ENCODE measurements at places on chromosomes 5 and 9.

GRCh38 chr5:53946405-53947100 is 363.8 kb downstream of the ARL15 start:
- peaks cover 26% of the 10 kb centered on the region for H3K4me1 ChIP-seq
- no peak for DNase-seq
- H3K4me3 ChIP-seq, result no peak overlapping the region
- no peaks in the 10 kb centered on the region for H3K27me3 ChIP-seq
- no peak overlapping the region for H3K27ac ChIP-seq

- H3K4me3 ChIP-seq, result no peak overlapping the region
- H3K4me1 ChIP-seq, result peaks cover 8% of the 10 kb centered on the region
- DNase-seq, result no peak
- no peaks in the 10 kb centered on the region for H3K27me3 ChIP-seq
- H3K27ac ChIP-seq, result no peak overlapping the region
Observed at GRCh38 chr5:616484-617039, 4.4 kb downstream of the CEP72 start.

DNA sequence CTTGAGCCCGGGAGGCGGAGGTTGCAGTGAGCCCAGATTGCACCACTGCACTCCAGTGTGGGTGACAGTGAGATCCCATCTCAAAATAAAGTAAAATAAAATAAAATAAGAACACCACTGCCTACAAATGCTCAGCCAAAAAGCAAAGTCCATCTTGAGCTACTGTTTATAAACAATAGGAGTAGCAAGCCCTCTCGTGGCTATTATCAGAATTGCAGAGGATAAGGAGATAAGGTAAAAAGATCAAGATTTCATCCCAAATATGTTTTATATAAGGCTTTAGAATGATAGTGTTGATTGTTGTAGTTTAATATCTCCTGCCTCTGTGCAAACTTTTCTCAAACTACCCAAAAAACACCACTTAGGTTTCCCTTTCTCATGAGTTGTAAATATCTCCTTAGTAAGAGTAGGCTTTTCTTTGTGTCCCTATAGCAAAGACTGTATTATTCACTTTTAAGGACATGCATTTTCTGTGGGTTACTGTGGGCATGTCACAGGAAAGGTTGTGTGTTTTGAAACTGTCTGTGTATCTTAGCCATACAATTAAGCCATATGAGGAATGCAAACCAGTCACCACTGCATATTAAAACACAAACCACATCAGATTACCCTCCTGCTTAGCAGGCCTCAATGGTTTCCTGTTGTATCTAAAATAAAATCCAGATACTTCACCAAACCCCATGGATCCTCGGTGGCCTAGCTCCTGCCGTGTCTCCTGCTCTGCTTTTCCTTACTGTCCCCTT is 31.8 kb upstream of the CKS2 start:
- DNase-seq, result no peak
- H3K27me3 ChIP-seq, result no peaks in the 10 kb centered on the region
- no peak overlapping the region for H3K4me3 ChIP-seq
- no peak overlapping the region for H3K27ac ChIP-seq

DNA sequence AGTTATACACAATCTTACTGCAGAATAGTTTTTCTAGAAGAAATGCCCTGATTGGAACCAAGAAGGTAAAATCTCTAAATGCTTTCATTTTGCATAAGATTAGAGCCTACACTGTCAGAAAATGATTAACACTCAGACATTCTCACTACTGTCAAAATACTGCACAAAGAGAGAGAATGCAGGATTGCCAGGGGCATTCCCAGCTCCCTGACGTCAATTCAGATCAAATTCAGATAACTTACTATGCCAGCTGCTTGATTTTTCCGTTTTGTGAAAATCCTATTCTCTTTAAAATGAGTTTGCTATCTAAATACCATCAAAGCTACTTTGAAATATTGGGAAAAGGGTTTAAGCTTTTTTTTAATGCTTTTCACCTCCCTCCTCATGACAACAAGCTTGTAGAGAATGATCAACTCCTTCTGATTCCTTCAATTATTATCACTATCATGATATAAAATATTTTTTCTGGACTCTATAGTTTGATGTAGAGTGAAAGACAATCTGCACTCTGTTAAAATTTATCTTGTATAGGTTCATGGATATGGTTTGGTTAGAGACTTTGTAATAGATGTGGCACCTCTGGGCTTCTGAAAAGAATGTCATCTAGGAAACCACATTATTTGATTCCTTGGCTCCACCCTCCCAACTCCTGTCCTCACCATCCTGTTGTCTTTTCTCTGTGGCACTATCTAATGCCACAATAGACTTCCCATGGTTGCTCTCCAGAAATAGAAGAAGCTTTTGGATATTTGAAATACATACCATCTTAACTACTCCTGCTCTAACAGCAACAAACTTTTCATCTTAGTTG is 407.7 kb downstream of the PDE4D start:
- no peak for DNase-seq
- H3K4me3 ChIP-seq, result no peak overlapping the region
- no peaks in the 10 kb centered on the region for H3K27me3 ChIP-seq
- H3K36me3 ChIP-seq, result no peaks in the 10 kb centered on the region
- peak overlapping the region; percentile 86 for H3K27ac ChIP-seq
- H3K4me1 ChIP-seq, result peaks cover 52% of the 10 kb centered on the region

DNA sequence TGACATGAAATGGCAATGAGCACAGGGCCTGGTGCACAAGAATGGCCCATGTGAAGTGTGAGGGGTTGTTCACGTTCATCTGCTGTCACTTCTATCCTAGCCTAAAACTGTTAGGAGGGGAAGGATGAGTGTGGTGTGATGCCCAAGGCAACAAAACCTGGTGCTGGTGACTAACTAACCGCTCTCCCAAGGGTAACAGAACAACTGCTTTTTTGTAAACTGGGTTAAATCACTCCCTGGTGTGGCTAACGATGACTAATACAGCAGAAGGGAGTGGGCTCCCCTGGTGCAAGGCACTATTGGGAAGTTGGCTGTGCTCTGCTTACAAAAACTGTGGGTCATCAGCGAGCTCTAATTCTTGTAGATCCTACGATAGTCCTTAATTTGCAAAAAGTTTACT is 103.2 kb upstream of the VCAN start:
- no peak overlapping the region for H3K27ac ChIP-seq
- peaks cover 23% of the 10 kb centered on the region for H3K4me1 ChIP-seq
- H3K27me3 ChIP-seq, result no peaks in the 10 kb centered on the region
- H3K36me3 ChIP-seq, result no peaks in the 10 kb centered on the region

DNA sequence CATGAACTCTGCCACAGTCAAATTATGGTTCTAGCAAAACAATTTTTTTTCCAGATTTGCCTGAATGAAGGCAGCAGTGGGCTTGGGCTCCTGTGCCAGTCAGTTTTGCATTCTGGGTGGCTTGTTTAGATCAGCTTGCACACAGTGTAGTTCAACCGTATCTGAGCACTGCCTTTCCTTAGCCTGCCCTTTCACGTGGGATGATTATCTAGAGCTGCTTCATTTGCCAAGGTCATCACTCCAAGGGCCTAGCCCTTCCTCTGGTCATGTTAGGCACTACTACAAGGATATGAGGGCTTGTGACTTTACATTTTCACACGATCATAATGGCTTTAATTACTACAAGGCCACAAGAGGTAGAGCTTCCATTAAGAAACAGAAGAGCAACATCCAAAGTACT is 150.6 kb upstream of the EFNA5 start:
- no peaks in the 10 kb centered on the region for H3K27me3 ChIP-seq
- DNase-seq, result no peak
- no peaks in the 10 kb centered on the region for H3K36me3 ChIP-seq
- H3K4me1 ChIP-seq, result no peaks in the 10 kb centered on the region

DNA sequence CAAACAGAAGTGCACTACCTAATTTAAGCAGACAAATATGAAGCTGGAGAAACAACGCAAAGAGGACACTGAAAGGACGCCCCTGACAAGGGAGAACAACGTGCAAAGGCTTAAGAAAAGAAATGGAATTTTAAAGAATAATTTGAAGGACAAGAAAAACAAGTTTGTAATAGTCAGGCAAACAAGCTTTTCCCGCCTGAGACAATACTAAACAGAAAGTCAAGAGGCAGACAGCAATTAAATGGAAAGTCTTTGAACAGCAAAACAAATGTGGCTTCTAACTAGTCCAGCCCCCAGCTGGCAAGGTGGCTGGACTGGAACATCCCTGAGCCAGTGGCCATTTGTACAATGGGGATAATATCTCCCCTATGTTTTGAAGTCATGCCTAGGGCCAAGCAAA is 63.3 kb downstream of the SIL1 start:
- H3K4me1 ChIP-seq, result peaks cover 55% of the 10 kb centered on the region
- no peaks in the 10 kb centered on the region for H3K27me3 ChIP-seq
- peak overlapping the region; percentile 47 for H3K27ac ChIP-seq
- no peaks in the 10 kb centered on the region for H3K36me3 ChIP-seq
- no peak overlapping the region for H3K4me3 ChIP-seq

DNA sequence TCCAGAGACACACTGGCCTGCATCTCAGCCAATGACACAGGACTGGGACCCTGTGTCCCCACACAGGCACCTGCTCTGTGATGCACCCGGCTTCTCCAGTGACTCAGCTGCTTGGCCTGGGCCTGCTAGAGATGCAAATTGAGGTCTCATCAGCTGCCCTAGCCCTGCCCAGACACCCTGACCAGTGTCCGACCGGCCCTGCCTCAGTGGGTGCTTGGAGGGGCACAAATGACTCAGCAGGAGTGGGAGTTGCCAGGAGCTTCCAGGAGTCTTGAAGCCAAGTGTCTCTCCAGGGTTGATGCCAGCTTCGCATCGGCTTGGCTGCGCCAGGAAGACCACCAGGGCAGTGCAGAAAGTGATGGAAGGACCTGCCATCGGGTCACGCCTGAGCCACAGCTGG is 148.2 kb downstream of the ICE1 start:
- H3K4me1 ChIP-seq, result peaks cover 19% of the 10 kb centered on the region
- H3K4me3 ChIP-seq, result no peak overlapping the region
- no peak overlapping the region for H3K27ac ChIP-seq
- peaks cover 3% of the 10 kb centered on the region for H3K27me3 ChIP-seq
- DNase-seq, result no peak

- peaks cover 9% of the 10 kb centered on the region for H3K27me3 ChIP-seq
- H3K4me1 ChIP-seq, result no peaks in the 10 kb centered on the region
- no peak for DNase-seq
Observed at GRCh38 chr9:105683688-105684275, 10.6 kb upstream of the TMEM38B start.

DNA sequence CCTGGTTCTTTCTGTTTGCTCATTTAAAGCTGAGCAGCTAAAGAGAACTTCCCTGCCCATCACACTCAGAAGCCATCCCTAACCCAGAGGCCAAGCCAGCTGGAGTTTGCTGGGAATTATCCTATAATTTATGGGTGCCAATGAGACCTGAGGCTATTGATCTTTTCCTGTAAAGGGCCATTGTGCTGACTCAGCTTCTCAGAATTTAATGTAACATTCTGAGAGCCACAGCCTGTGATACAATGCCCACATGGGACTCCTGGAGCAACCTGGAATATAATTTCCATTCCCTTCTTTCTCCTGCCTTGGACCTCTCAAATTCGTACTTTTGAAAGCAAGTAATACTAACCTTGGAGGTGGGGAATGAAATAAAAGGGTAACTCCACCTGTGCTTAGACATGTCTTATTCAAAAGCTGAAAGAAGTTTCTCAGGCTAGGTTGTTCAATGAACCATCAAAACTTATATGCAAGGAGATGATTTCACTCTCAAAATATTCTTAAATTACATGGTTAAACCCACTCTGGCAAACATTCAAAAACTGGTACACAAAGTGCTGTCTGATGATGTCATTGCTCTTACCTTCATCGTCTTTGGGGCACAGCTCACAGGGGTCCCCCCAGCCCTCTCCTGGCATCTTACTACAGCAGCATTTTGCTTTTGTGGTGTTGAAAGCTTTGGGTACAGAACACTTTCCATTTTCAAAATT is 206.7 kb downstream of the SLC12A2 start:
- H3K27ac ChIP-seq, result peak overlapping the region; percentile 55
- H3K4me1 ChIP-seq, result peaks cover 7% of the 10 kb centered on the region
- H3K4me3 ChIP-seq, result no peak overlapping the region
- no peak for DNase-seq
- no peaks in the 10 kb centered on the region for H3K27me3 ChIP-seq

DNA sequence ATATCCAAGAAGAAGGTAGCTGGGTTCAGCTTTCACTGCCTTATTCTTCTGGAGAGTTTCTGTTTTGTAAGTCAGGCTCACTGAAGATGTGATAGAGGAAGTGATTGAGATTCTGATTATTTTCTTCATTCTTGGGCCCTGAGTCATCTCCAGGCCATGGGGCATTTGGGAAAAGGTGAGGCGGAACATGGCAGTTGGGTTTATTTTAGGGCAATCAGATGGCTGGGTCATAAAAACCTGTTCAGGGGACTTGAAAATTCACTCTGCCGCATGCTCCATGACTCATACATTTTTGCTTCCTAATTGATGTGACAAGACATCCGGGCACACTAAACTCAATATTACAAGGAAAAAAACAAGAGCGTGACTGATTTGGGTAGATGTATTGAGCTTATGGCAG is 265.7 kb upstream of the KLF4 start:
- no peaks in the 10 kb centered on the region for H3K27me3 ChIP-seq
- no peak overlapping the region for H3K4me3 ChIP-seq
- peak overlapping the region; percentile 4 for H3K27ac ChIP-seq
- H3K4me1 ChIP-seq, result peaks cover 7% of the 10 kb centered on the region

DNA sequence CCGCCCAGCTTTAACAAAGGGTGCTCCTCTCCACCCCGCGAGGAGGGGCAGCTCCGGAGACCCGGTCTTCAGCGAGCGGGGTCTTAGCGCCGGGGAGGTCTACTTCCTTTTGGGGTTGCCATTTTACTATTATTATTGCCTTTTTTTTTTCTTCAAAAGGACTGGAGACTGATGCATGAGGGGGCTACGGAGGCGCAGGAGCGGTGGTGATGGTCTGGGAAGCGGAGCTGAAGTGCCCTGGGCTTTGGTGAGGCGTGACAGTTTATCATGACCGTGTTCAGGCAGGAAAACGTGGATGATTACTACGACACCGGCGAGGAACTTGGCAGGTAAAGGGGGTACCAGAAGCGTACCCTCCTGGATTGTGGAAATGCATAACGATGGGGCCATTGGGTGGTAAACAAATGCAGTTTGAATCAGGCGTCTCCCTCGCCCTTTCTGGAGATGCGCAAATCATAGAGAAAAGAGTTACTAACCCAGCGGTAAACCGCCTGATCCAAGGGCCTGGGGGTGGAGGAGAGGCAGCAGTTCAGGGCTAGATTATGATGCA is 1.2 kb downstream of the DAPK1 start:
- no peaks in the 10 kb centered on the region for H3K27me3 ChIP-seq
- H3K4me3 ChIP-seq, result peak overlapping the region; percentile 95
- H3K4me1 ChIP-seq, result peaks cover 59% of the 10 kb centered on the region
- H3K27ac ChIP-seq, result peak overlapping the region; percentile 88

GRCh38 chr9:134830926-134831720 is 49.5 kb upstream of the FCN2 start:
- no peak for DNase-seq
- H3K36me3 ChIP-seq, result peaks cover 13% of the 10 kb centered on the region
- H3K4me3 ChIP-seq, result no peak overlapping the region
- H3K27ac ChIP-seq, result no peak overlapping the region
- H3K27me3 ChIP-seq, result no peaks in the 10 kb centered on the region
- H3K4me1 ChIP-seq, result no peaks in the 10 kb centered on the region

DNA sequence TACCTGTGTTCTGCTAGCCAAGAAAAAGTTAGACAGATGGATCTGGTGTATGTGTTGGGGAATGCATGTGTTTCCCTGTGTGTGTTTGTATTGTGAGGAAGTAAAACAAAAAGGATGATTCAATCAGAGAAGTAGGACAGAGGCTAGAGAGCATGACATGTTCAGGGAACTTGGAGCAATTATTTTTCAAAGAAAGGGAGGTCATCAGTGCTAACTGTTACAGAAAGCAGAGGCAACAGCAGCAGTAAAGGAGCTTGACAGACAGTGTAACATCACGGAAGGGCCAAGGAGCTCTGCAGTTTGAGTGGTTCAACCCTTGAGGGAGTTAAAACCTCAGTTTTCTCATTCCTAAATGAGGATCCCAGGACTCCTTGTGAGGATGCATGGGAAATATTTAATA is 13.2 kb downstream of the SPINK1 start:
- no peak for DNase-seq
- H3K4me1 ChIP-seq, result peaks cover 8% of the 10 kb centered on the region
- H3K27me3 ChIP-seq, result peaks cover 3% of the 10 kb centered on the region
- H3K36me3 ChIP-seq, result no peaks in the 10 kb centered on the region
- no peak overlapping the region for H3K4me3 ChIP-seq

All from mesothelial cell of epicardium (in vitro differentiated cells).